Forelimb muscle (tissue), 1 donor: ENCODE measurements at places on chromosomes 2 and 18. TPM values are rescaled to one million over a fixed set of nuclear protein-coding genes. Genes with fewer than 3 reads are reported as not detected.

- no peak for DNase-seq
Measured at GRCh38 chr2:7765236-7765635, 848.0 kb downstream of the RNF144A start.

DNA sequence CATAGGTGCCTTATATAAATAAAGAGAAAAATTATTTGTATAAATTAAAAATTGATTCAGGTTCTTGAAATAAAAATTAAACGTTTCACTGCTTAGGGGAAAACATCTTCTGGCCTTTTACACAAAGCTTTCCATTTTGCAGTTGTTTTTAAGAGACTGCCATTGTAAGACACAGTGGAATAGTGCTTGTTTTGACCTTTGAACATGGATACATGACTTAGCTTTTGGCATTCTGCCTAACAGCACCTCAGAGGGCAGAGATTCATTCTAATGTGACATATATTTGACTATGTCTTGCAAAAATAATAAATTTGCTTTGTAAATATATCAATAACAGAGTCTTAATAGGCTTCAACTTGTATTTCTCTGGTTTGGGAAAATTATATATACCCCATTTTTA is 142.1 kb downstream of the SLC4A10 start:
- no peak for DNase-seq

- DNase-seq = no peak
Measured at GRCh38 chr18:30713299-30713698, 329.2 kb downstream of the DSC3 start.

- DNase-seq = peak; percentile 13
Measured at GRCh38 chr2:228048838-228049490, 132.5 kb downstream of the SPHKAP start.

DNA sequence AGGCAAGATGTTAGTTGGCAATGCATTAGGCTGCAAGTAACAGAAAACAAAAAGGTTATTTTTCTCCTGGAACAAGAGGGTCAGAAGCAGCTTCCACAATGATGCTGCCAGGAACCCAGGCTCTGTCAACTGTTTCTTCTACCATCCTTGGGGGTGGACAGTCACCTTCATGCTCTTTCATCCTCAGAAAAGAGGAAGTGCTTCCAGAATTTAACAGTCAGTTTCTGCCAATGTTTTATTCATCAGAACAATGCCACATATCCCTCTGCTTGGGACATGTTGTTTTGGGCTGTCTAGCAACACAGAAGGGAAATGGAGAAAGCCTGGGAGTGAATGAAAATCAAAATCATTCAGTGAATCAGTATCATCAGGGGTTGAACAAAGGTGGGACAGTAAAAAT is 7.1 kb downstream of the TMEM182 start:
- no peak for DNase-seq

DNA sequence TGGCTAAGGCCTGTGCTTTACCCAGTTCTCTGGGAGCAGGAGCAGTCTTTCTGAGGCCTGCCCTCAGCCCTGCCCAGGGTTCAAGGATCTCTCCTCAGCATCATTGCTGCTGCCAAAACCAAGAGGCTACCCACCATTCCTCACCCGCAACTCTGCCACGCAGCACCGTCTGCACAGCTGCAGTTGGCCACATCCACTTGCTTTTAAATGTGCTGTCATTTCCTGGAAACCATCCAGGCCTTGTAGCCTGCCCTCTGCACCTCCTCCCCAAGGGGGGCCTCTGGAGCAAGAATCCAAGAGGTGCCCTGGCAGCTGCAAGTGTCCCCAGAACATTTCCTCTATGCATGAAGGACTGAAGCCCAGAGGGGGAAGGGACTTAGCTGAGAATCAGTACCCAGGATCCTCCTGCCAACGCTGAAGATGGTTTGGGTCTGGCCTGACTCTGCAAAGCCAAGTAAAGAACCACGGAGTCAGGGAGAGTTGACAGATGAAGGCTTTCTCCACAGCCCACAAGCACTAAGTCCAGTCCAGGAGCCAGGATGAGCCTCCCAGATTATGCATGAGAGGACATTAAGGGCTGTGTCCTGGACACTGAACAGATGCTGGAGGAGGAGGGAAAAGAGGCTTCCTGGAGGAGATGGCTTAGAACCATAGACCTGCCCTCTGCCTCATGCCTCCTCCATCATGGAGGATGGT is 14.9 kb downstream of the EMX1 start:
- no peak for DNase-seq

SCYGR4 gene
- polyA plus RNA-seq = not detected

IL1RN gene
- polyA plus RNA-seq = 0.49 TPM
